ENCODE measurements at places on chromosomes 3 and 15. TPM values are rescaled to one million over a fixed set of nuclear protein-coding genes. Genes with fewer than 3 reads are reported as not detected.

Gene CPNE9
- total RNA-seq: not detected

DNA sequence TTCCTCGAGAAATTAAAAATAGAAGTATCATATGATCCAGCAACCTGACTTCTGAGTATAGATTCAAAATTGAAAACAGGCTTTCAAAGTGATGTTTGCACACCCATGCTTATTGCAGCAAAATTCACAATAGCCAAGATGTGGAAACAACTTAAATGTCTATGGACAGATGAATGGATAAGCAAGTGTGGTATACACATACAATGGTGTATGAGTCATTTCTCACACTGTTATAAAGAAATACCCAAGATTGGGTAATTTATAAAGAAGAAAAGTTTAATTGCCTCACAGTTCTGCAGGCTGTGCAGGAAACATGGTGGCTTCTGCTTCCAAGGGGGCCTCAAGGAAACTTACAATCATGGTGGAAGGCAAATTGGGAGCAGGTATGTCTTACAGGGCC lies 100.8 kb downstream of the KLF13 start:
- DNase-seq: no peak

- DNase-seq: no peak
These were observed 20.4 kb upstream of the DENND4A start for GRCh38 chr15:65812467-65812866.

- no peak for DNase-seq
These were observed 251.7 kb downstream of the THSD4 start for GRCh38 chr15:71366926-71367325.

DNA sequence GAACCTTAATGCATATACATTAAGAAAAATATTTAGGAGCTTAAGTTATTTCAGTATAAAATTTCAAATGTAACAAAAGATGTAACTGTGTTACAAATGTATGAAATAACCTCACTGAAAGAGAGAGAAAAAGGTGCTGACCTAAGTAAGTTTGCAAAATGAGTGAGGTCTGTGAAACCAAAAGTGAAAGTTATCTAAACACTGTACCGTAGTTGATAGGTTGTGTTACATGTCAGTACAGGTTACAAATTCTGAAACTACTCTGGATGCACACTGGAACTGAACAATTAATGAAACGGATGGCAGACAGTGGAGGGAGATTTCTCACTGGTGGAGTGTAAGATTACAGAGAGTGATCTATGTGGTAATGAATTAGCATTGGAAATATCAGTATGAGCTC lies 420.7 kb downstream of the ZNF385D start:
- DNase-seq: no peak

All from urinary bladder (tissue), 4 donors.